ENCODE measurements at places on chromosomes 3 and 15. TPM values are rescaled to one million over a fixed set of nuclear protein-coding genes. Genes with fewer than 3 reads are reported as not detected.

Gene SEMA3F
- 56.8 TPM for total RNA-seq

Gene FES
- total RNA-seq, result 1.8 TPM

Gene MYL3
- total RNA-seq, result not detected

Gene STAC
- 0.15 TPM for total RNA-seq

- no peak overlapping the region for H3K27ac ChIP-seq
- H3K4me1 ChIP-seq, result no peaks in the 10 kb centered on the region
- no peaks in the 10 kb centered on the region for H3K27me3 ChIP-seq
- DNase-seq, result no peak
- no peak overlapping the region for H3K4me3 ChIP-seq
These were observed 169.2 kb upstream of the SLC2A2 start for GRCh38 chr3:171195686-171196085.

GRCh38 chr3:69252631-69253030 is 130.2 kb upstream of the LMOD3 start:
- no peak overlapping the region for H3K4me3 ChIP-seq
- H3K27me3 ChIP-seq, result no peaks in the 10 kb centered on the region
- DNase-seq, result no peak
- no peaks in the 10 kb centered on the region for H3K4me1 ChIP-seq

DNA sequence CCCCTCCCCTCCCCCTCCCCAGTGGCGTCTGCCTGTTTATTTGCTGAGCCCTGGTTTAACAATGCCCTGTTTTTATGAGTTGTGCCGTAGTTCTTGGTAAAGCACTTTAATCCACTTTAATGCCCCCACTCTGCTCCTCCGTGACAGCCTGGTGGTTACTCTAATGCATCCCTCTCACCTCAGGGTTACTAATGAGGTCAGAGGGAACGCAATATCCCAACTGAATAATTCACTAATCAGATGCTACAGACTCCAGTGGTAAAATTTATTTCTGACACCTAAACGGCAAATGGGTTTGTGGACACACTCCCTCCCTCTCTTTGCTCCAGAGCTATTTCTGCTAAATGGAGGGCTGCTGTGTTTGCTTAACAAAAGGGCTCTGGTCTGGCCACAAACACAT is 26.1 kb upstream of the NTRK3 start:
- DNase-seq, result no peak
- no peak overlapping the region for H3K27ac ChIP-seq
- no peaks in the 10 kb centered on the region for H3K36me3 ChIP-seq
- no peaks in the 10 kb centered on the region for H3K4me1 ChIP-seq

DNA sequence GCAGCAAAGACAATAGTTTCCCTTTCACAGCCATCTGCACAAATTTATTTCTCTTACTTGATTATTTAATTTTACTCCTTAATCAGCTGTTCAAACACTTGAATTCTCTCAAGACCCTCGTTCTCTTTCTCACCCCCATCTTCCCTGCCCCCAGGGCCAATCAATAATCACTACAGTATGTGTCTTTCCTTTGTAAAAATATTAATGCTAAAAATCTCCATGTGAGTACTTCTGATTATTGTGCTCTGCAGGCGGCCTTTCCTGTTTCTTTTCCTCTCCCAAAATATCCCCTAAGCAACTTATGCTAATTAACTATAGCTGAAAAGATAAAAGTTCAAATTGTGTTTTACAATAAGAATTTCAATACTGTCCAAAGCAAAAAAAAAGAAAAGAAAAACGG is 617.0 kb upstream of the CBLB start:
- H3K27me3 ChIP-seq, result no peaks in the 10 kb centered on the region
- H3K4me1 ChIP-seq, result no peaks in the 10 kb centered on the region
- no peaks in the 10 kb centered on the region for H3K36me3 ChIP-seq
- H3K27ac ChIP-seq, result no peak overlapping the region
- DNase-seq, result no peak

GRCh38 chr15:96237002-96237401 is 93.5 kb upstream of the NR2F2 start:
- H3K4me1 ChIP-seq, result no peaks in the 10 kb centered on the region
- no peaks in the 10 kb centered on the region for H3K36me3 ChIP-seq
- no peak for DNase-seq
- no peak overlapping the region for H3K27ac ChIP-seq
- H3K27me3 ChIP-seq, result no peaks in the 10 kb centered on the region

DNA sequence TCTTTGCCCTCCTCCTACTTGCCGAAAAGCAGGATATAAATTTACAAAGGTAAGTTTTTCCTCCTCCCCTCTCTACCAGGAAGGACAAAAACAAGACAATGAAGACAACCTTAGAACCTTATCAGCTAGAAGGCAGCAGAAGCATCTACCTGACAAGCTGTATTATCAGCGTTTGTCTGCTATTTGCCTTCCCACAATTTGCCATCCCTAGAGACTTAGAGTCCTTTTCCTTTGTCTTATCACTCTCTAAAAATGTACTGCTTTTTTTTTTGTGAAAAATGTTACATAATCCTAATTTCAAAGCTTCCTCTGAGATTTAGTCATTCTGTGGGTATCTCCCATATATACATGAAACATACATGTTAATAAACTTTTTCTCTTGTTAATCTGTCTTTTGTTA is 176.9 kb upstream of the PROK2 start:
- no peaks in the 10 kb centered on the region for H3K4me1 ChIP-seq
- H3K4me3 ChIP-seq, result no peak overlapping the region
- no peak for DNase-seq
- H3K27ac ChIP-seq, result no peak overlapping the region
- no peaks in the 10 kb centered on the region for H3K36me3 ChIP-seq

DNA sequence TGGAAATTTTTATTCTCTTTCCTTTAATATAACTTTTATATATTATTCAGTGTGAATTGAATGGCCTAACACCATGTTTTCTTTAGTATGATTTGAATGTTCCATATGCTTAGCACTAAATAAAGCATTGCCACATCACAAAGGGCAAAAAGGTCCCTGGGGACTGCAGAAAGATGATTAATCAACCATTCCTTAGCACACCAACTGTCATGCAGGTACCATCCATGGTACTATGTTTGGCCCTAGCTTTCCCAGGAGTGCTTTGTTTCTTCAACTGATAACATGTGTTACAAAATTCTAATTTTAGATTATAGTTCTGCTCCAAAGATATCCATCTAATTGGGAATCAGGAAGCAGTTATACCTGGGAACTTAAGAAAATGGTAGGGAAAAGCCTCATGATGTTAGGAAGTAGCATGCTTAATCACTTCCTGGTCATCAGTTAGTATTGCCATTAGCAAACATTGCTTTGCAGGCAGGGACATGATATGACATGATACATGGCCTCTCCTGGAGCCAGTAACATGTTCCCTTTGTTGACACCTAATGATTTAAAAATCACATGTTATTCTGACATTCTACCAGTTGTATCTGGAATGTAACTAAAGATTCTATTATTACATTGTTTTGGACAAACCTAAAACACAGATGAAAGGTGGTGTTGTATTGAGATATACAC is 712.6 kb upstream of the GBE1 start:
- no peaks in the 10 kb centered on the region for H3K36me3 ChIP-seq
- no peaks in the 10 kb centered on the region for H3K4me1 ChIP-seq
- no peak overlapping the region for H3K27ac ChIP-seq
- H3K27me3 ChIP-seq, result no peaks in the 10 kb centered on the region
- H3K4me3 ChIP-seq, result no peak overlapping the region

- DNase-seq, result no peak
- no peaks in the 10 kb centered on the region for H3K27me3 ChIP-seq
- no peak overlapping the region for H3K27ac ChIP-seq
- H3K4me3 ChIP-seq, result no peak overlapping the region
- no peaks in the 10 kb centered on the region for H3K36me3 ChIP-seq
These were observed 34.9 kb upstream of the ST6GAL1 start for GRCh38 chr3:186895406-186895805.

DNA sequence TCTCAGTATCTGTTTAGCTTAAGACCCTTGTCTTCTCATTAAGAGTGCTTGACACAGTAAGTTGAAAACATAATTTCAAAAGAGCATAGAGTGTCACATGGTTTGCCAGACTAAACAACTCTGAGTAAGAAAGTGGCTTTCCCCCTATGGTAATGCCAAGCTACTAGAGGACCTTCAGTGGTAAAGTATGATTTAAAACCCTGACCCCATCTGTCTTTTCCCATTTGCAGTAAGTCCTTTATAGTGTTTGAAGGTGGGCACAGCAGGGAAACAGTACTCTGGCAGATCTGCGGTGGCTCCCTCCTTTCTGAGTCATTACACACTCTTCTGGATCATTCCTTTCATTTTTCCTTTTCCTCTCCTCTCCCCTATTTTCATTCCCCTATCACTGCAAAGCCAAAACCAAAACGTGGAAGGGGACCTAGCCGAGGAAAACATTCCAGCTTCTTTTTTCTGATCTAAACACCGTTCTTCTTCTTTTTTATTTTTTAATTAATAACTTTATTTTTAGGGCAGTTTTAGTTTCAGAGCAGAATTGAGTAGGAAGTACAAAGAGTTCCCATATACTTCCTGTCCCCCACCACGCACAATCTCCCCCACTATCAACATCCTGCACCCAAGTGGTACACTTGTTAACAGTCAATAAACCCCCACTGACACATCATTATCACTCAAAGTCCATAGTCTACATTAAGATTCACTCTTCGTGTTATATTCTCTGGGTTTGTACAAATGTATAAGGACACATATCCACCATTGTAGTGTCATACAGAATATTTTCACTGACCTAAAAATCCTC is 74.7 kb downstream of the PPARG start:
- DNase-seq, result no peak
- no peak overlapping the region for H3K4me3 ChIP-seq
- H3K27me3 ChIP-seq, result no peaks in the 10 kb centered on the region
- no peaks in the 10 kb centered on the region for H3K4me1 ChIP-seq

GRCh38 chr3:153572654-153573053 is 410.6 kb downstream of the RAP2B start:
- no peaks in the 10 kb centered on the region for H3K27me3 ChIP-seq
- H3K4me1 ChIP-seq, result no peaks in the 10 kb centered on the region
- no peaks in the 10 kb centered on the region for H3K36me3 ChIP-seq
- no peak overlapping the region for H3K27ac ChIP-seq

- H3K4me1 ChIP-seq, result no peaks in the 10 kb centered on the region
- DNase-seq, result no peak
- H3K27me3 ChIP-seq, result no peaks in the 10 kb centered on the region
- no peak overlapping the region for H3K27ac ChIP-seq
- H3K4me3 ChIP-seq, result no peak overlapping the region
- no peaks in the 10 kb centered on the region for H3K36me3 ChIP-seq
These were observed 31.8 kb downstream of the REC114 start for GRCh38 chr15:73474785-73475184.

DNA sequence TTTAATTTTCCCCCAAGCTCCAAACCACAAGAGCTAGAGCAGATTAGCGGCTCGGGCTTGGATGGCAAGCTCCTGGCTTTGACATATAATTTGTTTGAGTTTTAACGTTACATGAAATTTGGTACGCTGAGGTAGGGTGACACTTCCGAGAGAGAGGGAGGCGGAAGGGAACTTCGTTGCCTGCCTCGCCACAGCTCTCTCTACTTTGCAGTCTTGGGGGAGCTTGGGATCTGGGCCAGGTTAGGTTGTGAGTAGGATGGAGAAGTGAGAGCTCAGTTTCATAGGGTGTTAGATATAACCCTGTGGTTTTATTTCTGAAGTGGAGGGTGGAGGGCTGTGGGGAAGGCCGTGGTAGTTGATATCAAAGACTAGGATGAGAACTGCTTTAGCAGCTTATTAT is 39.7 kb downstream of the LRTM1 start:
- H3K27me3 ChIP-seq, result no peaks in the 10 kb centered on the region
- no peaks in the 10 kb centered on the region for H3K36me3 ChIP-seq
- no peak for DNase-seq
- H3K27ac ChIP-seq, result no peak overlapping the region
- peaks cover 30% of the 10 kb centered on the region for H3K4me1 ChIP-seq

- no peak overlapping the region for H3K4me3 ChIP-seq
- H3K4me1 ChIP-seq, result no peaks in the 10 kb centered on the region
- no peaks in the 10 kb centered on the region for H3K27me3 ChIP-seq
- H3K36me3 ChIP-seq, result no peaks in the 10 kb centered on the region
- H3K27ac ChIP-seq, result no peak overlapping the region
These were observed 15.2 kb upstream of the GBE1 start for GRCh38 chr3:81776643-81777042.

DNA sequence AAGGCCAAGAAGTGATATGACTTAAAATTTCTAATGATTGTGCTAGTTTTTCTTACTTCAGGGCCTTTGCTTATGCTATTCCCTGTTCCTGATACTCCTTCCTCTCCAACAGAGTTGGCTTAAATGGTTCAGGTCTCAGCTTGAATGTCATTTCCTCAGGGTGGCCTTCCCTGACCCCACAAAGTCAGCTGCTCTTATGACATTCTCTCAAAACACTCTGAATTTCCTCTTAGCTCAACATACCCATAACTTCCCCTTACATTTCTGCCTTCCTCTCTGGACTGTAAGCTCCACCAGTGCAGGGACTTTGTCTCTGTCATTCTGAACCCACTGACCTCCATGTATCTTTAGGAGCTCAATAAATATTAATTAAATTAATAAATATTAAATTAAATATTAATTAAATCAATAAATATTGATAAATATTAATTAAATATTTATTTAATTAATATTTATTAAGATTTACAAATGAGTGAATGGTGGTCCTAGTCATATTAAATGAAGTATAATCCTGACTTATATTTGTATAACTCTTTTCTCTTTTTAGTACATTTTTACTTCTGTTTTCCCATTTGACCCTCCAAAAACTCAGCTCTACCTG is 17.9 kb upstream of the TMCC1 start:
- H3K27me3 ChIP-seq, result no peaks in the 10 kb centered on the region
- no peaks in the 10 kb centered on the region for H3K4me1 ChIP-seq
- H3K27ac ChIP-seq, result no peak overlapping the region
- H3K36me3 ChIP-seq, result no peaks in the 10 kb centered on the region
- DNase-seq, result no peak
- H3K4me3 ChIP-seq, result no peak overlapping the region

DNA sequence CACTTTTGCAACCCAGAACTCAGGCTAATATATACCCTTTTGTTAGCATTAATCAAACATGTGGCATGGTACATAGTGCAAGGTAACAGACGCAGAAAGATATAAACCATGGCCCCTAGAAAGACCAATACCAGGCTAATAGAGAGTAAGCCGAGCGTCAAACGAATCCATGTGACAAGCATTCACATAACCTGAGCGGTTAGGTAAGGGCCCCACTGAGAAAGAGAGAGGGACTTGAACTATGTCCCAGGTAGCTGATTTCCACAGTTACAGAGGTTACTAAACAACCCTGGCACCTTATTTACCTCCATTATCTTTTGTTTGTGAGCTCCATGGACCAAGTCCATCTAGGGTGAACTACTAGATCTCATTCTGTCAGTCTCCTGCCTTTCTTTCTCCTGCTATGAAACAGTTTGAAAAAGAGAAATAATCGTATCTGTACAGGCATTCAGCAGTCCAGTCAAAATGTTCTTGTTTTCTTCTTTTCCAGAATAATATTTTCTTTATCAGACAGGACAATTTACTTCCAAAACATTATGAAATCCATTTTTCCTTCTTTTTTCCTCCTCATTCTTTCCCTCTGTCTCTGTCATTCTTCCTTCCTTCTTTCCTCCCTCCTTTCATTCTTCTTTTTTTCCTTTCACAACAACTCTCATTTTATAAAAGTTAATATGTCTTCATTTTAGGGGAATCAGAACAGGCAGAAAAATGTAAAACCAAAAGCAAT is 30.5 kb upstream of the TNFSF10 start:
- peaks cover 16% of the 10 kb centered on the region for H3K4me1 ChIP-seq
- DNase-seq, result no peak
- no peak overlapping the region for H3K27ac ChIP-seq
- no peak overlapping the region for H3K4me3 ChIP-seq
- H3K27me3 ChIP-seq, result no peaks in the 10 kb centered on the region

- no peaks in the 10 kb centered on the region for H3K36me3 ChIP-seq
- no peak for DNase-seq
- no peak overlapping the region for H3K4me3 ChIP-seq
These were observed 17.2 kb downstream of the NXPE3 start for GRCh38 chr3:101796077-101796680.

All from esophagus squamous epithelium (tissue), 5 donors.